ENCODE measurements at places on chromosomes 2 and 18. TPM values are rescaled to one million over a fixed set of nuclear protein-coding genes. Genes with fewer than 3 reads are reported as not detected.

The ASAP2 gene
- 39.0 TPM for total RNA-seq

The CDH20 gene
- total RNA-seq: under 0.01 TPM

The UGT1A3 gene
- total RNA-seq: not detected

The DNAJB2 gene
- 29.6 TPM for total RNA-seq

The RAB17 gene
- total RNA-seq: 0.43 TPM

The CCDC178 gene
- 0.43 TPM for total RNA-seq

- DNase-seq: no peak
These were observed 41.9 kb downstream of the TNFRSF11A start for GRCh38 chr18:62366992-62367391.

GRCh38 chr18:45793264-45793965, 32.1 kb upstream of the SIGLEC15 start:
- peak; percentile 87 for DNase-seq

GRCh38 chr2:81894451-81894990, 1590.0 kb upstream of the LRRTM1 start:
- peak; percentile 0 for DNase-seq

DNA sequence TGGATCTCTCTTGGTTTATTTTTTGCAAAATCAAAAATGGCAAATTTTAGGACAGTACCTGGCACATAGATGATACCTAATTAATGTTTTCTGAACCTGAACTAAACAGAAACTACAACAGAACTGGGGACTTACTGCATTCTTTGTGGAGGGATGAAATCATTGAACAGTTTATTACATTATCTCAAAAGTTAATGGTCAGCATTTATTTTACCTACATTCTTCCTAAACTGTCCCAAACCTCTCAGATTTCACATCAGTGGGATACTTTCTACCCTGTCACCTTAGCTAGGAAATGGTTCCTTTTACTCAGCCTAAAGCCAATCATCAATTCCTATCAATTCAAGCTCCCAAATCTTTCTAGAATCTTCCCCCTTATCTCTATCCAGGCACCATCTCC, 10.3 kb downstream of the NIF3L1 start:
- DNase-seq: no peak

DNA sequence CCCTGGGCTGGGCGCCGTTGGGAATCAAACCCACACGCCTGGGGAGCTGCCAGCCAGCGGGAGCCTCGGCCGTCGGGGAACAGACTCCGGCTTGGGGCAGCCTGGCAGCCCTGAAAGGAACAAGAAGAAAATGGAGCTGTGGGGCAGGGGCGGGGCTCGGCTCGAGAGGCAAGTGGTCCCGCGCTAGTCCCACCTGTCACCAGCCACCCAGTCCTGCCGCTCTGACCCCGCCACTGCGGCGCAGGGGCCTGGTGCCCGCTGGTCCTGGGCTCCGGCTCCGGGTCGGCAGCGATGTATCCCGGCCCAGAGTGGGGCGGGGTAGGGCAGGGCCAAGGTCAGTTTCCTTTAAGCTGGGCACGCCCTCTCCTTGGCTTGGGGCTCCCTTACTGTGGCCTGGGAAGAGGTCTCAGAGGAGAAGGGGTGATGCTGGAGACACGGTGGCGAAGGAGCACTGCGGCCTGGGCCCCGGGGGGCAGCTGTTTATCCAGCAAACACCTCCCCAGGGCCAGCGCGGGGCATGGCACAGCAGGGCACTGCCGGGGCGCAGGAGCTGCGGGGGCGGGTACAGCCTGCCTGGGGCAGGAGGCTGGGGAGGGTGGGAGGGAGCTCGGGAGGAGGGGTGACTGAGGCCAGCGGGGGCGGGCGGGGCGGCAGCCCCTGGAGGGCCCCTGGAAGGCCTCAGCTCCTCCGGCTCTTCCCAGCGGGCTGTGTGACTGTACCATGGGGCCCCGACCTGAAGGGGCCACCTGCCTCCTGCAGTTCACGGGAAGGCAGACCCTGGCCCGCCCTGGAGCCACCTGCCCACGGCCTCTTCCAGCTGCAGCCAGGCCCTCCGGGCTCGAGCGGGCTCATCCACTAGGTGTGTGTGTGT, 15.6 kb downstream of the ODC1 start:
- DNase-seq: no peak

- DNase-seq: no peak
These were observed 13.1 kb upstream of the CCNYL1 start for GRCh38 chr2:207698301-207698700.

GRCh38 chr2:26462511-26463243, 15.2 kb downstream of the OTOF start:
- peak; percentile 51 for DNase-seq

- DNase-seq: peak; percentile 33
These were observed 32.2 kb upstream of the SPRED2 start for GRCh38 chr2:65464604-65465003.

GRCh38 chr2:30860003-30860725, 52.9 kb upstream of the CAPN13 start:
- DNase-seq: no peak

- peak; percentile 60 for DNase-seq
These were observed 132.8 kb downstream of the TPO start for GRCh38 chr2:1546023-1546591.

- peak; percentile 47 for DNase-seq
These were observed 15.9 kb upstream of the SEC11C start for GRCh38 chr18:59123588-59124369.

DNA sequence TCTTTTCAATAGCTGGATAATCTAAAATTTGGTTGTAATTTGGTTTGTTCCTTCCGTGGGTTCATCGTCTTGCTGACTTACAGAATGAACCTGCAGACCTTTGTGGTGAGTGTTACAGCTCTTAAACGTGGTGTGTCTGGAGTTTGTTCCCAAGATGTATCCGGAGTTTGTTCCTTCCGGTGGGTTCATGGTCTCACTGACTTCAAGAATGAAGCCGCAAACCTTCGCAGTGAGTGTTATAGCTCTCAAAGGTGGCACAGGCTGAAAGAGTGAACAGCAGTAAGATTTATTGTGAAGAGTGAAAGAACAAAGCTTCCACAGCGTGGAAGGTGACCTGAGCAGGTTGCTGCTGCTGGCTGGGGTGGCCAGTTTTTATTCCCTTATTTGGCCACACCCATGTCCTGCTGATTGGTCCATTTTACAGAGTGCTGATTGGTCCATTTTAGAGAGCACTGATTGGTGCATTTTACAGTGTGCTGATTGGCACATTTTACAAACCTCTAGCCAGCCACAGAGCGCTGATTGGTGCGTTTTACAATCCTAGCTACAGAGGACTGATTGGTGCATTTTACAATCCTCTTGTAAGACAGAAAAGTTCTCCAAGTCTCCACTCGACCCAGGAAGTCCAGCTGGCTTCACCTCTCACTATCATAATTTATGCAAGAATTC, 16.6 kb downstream of the RALB start:
- DNase-seq: no peak

GRCh38 chr2:46538393-46538792, 59.0 kb downstream of the TMEM247 start:
- DNase-seq: peak; percentile 80

All from fibroblast of villous mesenchyme (primary cell).